ENCODE measurements at places on chromosomes 5 and 9. TPM values are rescaled to one million over a fixed set of nuclear protein-coding genes. Genes with fewer than 3 reads are reported as not detected.

The LHX3 gene
- 0.15 TPM for total RNA-seq

The SH3GLB2 gene
- total RNA-seq, result 95.8 TPM

The SLC46A2 gene
- not detected for total RNA-seq

The CCDC180 gene
- 1.2 TPM for total RNA-seq

The FOXD4L5 gene
- 1.5 TPM for total RNA-seq

The TMEM232 gene
- 1.7 TPM for total RNA-seq

The KCNV2 gene
- not detected for total RNA-seq

The SETX gene
- 67.9 TPM for total RNA-seq

The IL4 gene
- not detected for total RNA-seq

The PRR16 gene
- total RNA-seq, result not detected

The CCDC127 gene
- 12.4 TPM for total RNA-seq

The FOXD4L3 gene
- 0.42 TPM for total RNA-seq

The IFNA21 gene
- total RNA-seq, result not detected

The SVEP1 gene
- not detected for total RNA-seq

The SEC16A gene
- total RNA-seq, result 60.1 TPM

The MZB1 gene
- 819 TPM for total RNA-seq

Data from OCI-LY7 (cell line).